ENCODE measurements at places on chromosomes 1 and 21.

GRCh38 chr1:33599516-33600115 lies 127.2 kb downstream of the ZSCAN20 start:
- no peak for DNase-seq

DNA sequence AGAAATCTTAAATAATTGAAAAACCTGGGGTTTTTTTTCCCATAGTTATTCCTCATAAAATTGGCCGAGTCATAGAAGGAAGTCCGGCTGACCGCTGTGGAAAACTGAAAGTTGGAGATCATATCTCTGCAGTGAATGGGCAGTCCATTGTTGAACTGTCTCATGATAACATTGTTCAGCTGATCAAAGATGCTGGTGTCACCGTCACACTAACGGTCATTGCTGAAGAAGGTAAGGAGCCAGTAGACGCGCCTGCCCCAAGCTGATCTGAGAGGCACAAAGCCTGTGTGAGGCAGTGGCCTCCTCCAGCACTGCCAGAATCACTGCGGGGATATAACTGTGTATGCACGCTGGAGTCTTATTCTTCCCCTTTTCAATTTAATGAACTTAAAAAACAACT lies 100.3 kb downstream of the PHTF1 start:
- no peak for DNase-seq

- DNase-seq: no peak
Observed at GRCh38 chr1:116127123-116127847, 16.1 kb downstream of the MAB21L3 start.

DNA sequence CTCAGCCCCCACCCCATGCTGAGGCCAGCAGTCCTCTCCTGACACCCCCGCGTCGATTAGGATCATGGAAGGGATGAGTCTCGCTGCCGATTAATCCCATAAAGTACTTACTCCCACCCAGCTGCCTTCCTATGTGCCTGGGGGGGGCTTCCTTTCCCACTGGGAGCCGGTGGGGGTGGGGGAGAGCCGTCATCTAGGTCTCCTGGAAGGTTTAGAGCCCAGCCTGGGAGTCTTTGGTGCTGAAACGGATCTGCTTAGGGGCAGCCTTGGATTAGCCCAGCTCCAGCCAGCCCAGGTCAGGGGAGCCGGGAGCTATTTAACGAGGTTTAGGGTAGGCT lies 9.8 kb downstream of the SAMD11 start:
- DNase-seq: no peak

- DNase-seq: no peak
Observed at GRCh38 chr1:93738926-93739325, 57.3 kb upstream of the BCAR3 start.

GRCh38 chr21:17854745-17855144 lies 35.6 kb upstream of the C21orf91 start:
- no peak for DNase-seq

GRCh38 chr1:170085091-170085490 lies 10.6 kb upstream of the KIFAP3 start:
- DNase-seq: no peak

DNA sequence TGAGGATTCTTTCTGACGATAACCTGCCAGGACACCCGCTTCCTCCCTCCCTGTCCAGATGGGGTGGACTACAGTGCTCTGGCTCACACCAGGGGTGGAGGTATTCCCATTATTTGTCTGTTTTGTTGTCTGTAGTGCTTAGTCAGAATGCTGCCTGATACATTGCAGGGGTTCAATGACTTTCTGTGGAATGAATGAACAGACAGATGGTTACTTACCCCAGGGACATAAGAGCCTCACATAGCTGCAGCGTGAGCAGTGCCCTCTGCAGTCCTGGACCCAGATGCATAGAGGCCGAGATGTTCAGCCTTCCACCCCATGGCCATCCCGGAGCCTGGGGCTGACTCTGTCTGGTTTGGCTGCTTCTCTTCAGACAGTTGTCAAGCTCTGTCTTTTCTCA lies 13.0 kb upstream of the F3 start:
- DNase-seq: no peak

DNA sequence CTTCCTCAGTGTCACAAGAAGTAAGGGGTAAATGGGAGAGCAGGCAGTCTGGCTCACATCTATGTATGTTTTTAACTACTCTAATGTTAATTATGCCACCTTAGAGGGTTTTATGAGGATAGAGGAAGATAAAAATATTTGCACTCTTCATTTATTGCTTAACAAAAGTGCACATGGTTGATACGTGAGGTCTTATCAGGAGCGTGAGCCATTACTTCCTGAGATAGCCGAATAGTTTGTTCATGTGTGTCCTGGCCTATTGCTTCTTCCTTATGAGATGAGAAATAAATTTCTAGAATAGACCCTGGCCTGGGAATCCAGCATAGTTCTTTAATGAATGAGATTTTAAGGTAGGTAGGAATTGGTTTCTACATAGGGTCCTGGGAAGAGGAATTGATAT lies 471.1 kb upstream of the B3GALT2 start:
- DNase-seq: no peak

- no peak for DNase-seq
Observed at GRCh38 chr21:44911384-44912157, 9.1 kb downstream of the ITGB2 start.

- no peak for DNase-seq
Observed at GRCh38 chr1:230807561-230808280, 60.5 kb downstream of the CAPN9 start.

DNA sequence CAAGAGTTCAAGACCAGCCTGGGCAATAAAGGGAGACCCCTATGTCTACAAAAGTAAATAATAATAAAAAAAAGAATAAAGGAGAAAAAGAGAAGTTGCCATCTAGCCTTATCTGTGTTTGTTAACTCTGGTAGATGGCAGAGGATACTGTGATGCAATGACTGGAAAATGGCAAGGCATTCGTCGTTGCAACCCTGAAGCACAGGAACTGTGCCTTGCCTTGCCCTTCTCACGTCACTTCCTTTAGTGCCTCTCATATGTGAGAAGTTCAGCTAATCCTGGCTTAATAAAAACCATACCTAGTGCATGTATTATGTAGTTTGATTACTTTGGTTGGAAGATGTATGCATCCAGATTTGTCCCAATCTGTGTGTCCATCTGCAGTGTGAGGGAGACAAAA lies 25.8 kb upstream of the PIGC start:
- DNase-seq: no peak

DNA sequence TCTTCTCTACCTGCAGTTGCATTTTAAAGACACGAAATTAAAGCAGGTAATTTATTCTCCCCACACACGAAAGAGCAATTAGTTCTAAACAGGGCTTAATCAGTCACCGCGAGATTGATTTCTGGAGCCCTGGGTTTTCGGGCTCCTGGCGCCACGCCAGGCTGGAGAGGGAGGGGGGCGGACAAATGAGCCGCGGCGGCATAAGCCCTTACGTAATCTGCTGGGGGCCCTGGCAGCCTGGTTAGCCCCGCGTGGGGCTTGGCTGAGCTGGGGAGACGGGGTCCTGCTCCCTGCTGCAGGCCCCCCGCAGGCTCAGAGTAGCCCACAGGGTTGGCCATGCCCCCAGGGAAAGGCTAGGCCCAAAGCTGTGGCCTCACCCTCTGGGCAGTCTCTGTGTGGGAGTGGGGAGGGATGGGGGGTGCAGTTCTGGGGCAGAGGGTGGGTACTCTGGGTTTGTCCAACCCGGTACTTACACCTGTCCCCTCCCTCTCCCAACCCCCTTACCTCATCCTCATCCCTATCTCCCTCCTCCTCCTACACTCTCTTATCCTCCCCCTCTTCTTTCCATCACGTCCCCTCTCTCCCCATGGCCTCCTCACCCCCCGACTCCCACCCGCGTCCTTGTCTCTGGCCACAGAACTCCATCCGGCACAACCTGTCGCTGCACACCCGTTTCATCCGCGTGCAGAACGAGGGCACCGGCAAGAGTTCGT lies 19.9 kb downstream of the FOXO6 start:
- no peak for DNase-seq

GRCh38 chr21:31222142-31222541 lies 121.9 kb downstream of the TIAM1 start:
- DNase-seq: no peak

DNA sequence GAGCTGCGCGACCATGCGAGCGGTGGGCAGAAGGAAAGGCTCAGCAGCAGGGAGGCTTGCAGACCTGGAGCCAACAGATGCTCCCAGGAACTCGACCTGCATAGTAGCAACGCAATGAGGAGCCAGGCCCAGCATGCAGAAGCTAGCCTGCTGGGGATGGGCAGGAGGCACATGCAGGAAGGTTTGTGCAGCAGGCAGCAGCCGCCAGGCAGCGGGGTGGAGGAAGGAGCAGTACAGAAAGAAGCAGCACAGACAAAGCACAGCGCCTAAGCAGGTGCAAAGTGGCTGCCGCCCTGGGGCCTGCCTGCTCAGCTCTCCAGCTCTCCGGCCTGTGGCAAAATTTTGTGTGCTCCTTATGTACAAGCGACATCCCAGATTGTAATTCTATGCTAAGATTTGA lies 213.5 kb upstream of the MAP1LC3C start:
- no peak for DNase-seq

DNA sequence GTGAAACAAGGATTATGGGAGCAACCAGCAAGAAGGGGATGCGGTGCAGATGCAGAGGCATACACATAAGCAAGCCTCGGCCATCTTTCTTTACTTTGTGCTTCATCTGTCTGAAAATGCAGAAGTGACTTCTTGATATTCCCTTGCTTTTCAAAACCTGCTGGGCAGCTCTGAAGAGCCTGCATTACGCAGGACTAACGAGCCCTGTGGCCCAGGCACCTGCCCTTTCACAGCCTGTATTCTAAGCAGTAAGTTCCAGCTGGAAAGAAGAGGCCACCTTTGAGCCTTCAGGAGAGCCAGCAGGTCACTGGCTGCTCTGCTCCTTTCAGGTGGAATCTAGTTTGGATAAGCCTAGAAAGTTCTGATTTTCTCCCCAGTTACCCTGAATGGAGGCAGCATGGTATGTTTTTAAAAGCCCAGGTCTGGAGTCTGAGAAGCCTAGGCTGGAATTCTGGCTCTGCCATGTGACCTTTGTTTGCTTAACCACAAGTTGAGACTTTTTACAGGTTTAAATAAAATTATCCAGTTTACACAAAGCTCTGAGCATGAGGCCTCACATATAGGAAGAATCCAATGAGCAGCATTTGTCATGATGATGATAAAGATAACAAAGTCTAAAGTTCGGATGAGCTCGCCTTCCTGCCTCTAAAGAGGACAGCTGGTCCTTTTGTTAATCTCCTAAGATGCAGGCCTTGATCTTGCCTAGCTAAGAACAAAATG lies 122.9 kb downstream of the UBR4 start:
- no peak for DNase-seq

- no peak for DNase-seq
Observed at GRCh38 chr1:209647156-209647555, 5.1 kb downstream of the LAMB3 start.

- no peak for DNase-seq
Observed at GRCh38 chr1:247445526-247446356, 12.2 kb downstream of the OR2B11 start.

- DNase-seq: no peak
Observed at GRCh38 chr1:103267893-103268292, 159.6 kb upstream of the COL11A1 start.

DNA sequence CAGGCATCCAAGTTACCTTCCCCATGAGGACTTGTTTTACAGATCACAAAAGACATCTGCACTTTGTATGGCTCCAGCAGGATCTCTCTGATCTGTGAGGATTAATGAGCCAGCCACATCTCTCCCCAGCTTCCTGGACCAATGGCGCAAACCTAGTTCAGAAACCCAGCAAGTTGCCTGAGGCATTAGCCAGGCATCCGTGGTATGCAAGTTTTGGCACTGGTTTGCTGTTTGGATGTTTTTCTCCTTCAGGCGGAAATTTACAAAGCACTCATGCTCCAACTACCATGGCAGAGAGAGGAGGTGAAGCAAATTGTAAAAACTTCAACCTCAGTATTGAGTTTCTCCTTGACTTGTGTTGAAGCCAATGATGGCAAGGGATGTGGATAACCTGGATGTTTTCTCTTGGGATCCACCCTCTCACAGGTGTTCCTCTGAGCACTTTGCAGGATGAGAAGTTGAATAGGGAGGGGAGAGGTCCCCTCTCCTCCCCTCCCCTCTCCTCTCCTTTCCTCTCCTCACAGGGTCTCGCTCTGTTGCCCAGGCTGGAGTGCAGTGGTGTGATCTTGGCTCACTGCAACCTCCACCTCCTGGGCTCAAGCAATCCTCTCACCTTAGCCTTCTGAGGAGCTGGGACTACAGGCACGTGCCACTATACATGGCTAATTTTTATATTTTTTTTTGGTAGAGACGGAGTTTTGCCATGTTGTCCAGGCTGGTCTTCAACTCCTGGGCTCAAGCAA lies 25.6 kb upstream of the ENO1 start:
- DNase-seq: no peak

- DNase-seq: no peak
Observed at GRCh38 chr1:111887875-111888274, 101.6 kb downstream of the KCND3 start.

DNA sequence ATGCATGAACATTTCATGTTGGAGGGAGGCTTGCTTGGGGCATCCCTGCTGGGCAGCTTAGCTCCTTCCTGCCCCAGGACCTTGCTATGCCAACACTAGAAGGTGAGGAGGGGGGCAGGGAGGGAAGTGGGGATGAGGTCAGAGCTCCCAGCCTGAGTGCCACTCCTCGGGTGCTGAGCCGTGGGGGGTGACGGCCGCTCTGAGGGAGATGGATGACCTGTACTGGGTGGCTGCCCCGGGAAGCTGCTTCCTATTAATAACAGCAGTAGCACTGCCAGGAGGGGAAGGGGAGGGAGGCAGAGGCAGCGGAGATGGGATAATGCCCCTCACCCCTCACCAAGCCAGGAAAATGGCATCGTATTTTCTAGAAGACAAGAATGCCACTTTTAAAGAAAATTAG lies 60.6 kb downstream of the UBIAD1 start:
- no peak for DNase-seq

- DNase-seq: peak; percentile 8
Observed at GRCh38 chr1:25917996-25918395, 11.8 kb upstream of the STMN1 start.

DNA sequence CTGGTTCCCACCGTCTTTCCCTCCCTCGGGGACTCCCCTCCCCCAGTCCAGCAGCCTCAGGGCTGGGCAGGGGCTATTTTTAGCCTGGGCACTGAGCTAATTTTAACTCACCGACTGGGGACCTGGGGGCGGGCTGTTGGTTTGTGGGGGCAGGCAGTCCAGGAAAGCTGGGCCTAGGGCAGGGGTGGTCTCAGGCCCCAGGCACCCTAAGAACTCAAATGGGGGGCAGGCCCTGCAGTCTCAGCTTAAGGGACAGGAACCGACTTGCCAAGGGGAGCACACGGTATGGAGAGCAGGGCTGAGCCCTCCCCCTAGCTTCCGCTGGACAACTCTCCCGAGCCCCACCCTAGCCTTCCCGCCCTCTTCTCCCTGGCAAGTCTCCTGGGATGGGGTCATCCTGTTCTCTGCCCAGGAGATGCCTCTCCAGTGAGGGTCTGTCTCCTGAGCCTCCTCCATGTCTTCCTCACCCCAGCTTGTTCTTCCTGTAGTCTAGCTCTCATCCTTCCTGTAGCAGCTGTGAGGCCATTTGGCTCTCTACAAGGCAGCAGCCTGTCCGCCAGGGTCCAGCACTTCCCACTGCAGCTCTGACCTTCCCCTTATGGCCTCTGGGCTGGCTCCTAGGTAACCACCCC lies 10.1 kb downstream of the MEF2D start:
- DNase-seq: no peak

All from stimulated activated CD8-positive, alpha-beta memory T cell treated with anti-CD3 and anti-CD28 coated beads, Interleukin-4, amount 100 ng/mL, for 24 hours (primary cell).